ENCODE measurements at places on chromosomes 3 and 15.
A peak's percentile ranks its signal among the peaks of the same experiment; 100 is the strongest.

- no peak for DNase-seq
These were observed 50.8 kb downstream of the SEMA3G start for GRCh38 chr3:52393959-52394670.

- no peak for DNase-seq
These were observed 181.2 kb downstream of the WNT5A start for GRCh38 chr3:55305696-55306485.

GRCh38 chr15:93071469-93071936 lies 17.5 kb downstream of the RGMA start:
- no peak for DNase-seq

GRCh38 chr15:40285554-40286011 lies 2.7 kb upstream of the ANKRD63 start:
- no peak for DNase-seq

- no peak for DNase-seq
These were observed 105.2 kb upstream of the KLHL25 start for GRCh38 chr15:85899927-85900326.

- DNase-seq, result no peak
These were observed 137.4 kb upstream of the SGO1 start for GRCh38 chr3:20323307-20323927.

GRCh38 chr15:36133742-36134141 lies 445.7 kb upstream of the CDIN1 start:
- no peak for DNase-seq

GRCh38 chr15:43954181-43954621 lies 127.4 kb downstream of the WDR76 start:
- DNase-seq, result no peak

GRCh38 chr15:64701482-64702184 lies 73.8 kb downstream of the RBPMS2 start:
- DNase-seq, result no peak

GRCh38 chr3:9669720-9670432 lies 20.6 kb downstream of the MTMR14 start:
- no peak for DNase-seq

- no peak for DNase-seq
These were observed 189.7 kb upstream of the CBLB start for GRCh38 chr3:106058475-106058874.

DNA sequence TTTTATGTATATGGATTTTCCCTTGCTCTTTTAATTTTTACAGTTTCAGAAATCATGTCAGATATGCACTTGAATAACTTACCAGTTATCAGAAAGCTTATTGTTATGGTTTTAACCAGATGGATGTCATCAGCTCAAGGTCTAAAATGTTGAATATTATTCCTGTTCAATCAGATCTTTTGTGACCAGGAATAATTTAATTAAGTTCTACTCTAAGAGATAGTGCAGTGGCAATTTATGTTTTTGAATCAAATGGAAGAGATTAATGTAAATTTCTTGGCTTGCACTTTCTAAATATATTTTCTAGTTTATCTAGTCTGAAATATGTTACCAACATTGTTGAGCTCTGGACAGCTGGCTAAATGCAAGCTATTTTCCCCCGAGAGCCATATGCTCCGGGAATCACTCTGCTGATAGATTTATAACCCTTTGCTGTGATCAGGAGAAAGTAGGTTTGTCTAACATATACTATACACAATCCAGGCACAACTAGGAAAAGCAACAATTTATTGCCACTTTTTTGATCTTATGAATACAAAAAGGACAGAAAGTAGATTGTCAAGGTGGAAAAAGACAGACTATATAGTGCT lies 76.8 kb upstream of the CD96 start:
- DNase-seq, result no peak

- DNase-seq, result peak; percentile 1
These were observed 189.2 kb downstream of the CADM2 start for GRCh38 chr3:85148036-85148435.

- DNase-seq, result no peak
These were observed 71.3 kb downstream of the ANP32A start for GRCh38 chr15:68749365-68749764.

DNA sequence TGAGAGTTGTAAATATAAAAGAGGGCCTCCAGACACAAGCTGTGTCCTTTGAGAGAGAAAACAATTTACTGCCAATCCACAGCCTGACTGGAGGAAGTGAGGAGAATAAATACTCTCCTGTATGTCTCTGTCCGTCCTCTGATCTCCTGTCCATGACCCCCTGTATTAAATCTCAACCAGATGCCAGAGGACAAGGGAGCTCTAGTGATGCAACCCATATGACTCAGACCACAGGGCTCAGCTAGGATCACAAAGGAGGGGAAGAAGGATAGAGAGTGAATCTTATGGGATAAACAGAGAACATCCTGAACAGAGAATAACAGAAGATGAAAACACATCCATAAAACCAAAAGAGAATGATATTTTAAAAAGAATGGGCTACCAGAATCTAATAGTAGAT lies 482.6 kb downstream of the PLOD2 start:
- DNase-seq, result no peak

GRCh38 chr15:44250566-44251205 lies 37.8 kb upstream of the GOLM2 start:
- no peak for DNase-seq

GRCh38 chr3:52202384-52203077 lies 4.6 kb downstream of the ALAS1 start:
- no peak for DNase-seq

- DNase-seq, result no peak
These were observed 210.8 kb downstream of the GAP43 start for GRCh38 chr3:115834068-115834467.

DNA sequence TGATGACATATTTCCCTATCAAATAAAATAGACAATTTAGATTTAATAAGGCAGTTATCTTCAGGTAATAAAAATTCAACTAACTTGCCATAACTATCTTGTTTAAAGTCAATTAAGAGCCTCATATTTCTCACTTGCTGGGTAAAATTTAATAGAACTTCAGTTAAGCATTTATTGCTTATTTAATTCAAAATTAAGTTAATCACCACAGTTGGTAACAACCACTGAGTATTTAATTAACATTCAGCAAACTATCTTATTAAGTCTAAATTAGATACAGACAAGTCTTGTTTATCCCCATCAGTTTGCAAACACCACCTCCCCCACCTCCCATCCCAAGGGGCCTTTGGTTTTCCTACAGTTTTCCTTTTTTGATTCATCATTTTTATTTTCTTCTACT lies 14.7 kb downstream of the LPP start:
- DNase-seq, result no peak

GRCh38 chr3:60289341-60290121 lies 961.7 kb downstream of the FHIT start:
- DNase-seq, result no peak

- DNase-seq, result no peak
These were observed 3.7 kb downstream of the MDFIC2 start for GRCh38 chr3:70308760-70309159.

- DNase-seq, result no peak
These were observed 73.8 kb downstream of the IQSEC1 start for GRCh38 chr3:12999147-13000140.

GRCh38 chr3:196175722-196176121 lies 35.5 kb downstream of the ZDHHC19 start:
- no peak for DNase-seq

DNA sequence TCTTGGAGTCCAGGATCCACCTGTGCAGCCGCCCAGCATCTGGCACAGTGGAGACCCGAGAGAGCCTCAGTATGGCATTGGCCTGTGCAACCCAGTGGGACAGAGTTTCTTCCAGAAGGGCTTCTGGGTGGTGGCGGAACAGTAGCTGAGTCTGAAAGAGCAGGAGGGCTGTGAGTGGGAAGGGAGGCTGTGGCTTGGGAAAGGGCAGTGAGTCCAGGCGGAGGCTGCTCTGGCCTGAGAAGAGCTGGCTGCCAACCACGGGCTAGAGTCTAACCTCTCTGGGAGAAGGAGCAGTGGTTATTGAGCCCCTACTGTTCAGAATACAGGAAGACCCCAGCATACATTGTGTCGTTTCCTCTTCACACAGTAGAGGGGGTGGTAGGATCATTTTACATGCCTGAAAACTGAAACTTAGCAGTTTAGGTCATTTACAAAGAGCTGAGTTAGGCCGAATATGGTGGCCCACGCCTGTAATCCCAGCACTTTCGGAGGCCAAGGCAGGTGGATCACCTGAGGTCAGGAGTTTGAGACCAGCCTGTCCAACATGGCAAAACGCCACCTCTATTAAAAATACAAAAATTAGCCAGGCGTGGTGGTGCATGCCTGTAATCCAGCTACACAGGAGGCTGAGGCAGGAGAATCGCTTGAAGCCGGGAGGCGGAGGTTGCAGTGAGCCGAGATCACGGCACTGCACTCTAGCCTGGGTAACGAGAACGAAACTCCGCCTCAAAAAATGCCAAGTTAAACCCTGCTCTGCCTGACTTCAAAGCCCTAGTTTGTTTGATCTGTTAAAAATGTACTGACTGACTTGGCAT lies 3.2 kb downstream of the AEN start:
- no peak for DNase-seq

GRCh38 chr15:45112591-45113379 lies 1.2 kb downstream of the DUOX2 start:
- DNase-seq, result no peak

GRCh38 chr15:69626095-69627066 lies 173.8 kb downstream of the RPLP1 start:
- no peak for DNase-seq

GRCh38 chr3:134768116-134768515 lies 26.9 kb upstream of the EPHB1 start:
- DNase-seq, result no peak

- DNase-seq, result no peak
These were observed 758.4 kb upstream of the ROBO1 start for GRCh38 chr3:80526153-80526552.
